ENCODE measurements at places on chromosomes 11 and 22. TPM values are rescaled to one million over a fixed set of nuclear protein-coding genes. Genes with fewer than 3 reads are reported as not detected.

GRCh38 chr11:74282421-74282820 is 29.0 kb downstream of the P4HA3 start:
- no peaks in the 10 kb centered on the region for H3K27me3 ChIP-seq
- DNase-seq = no peak
- no peak overlapping the region for H3K27ac ChIP-seq
- H3K36me3 ChIP-seq = no peaks in the 10 kb centered on the region
- no peak overlapping the region for H3K4me3 ChIP-seq

FERMT3 gene
- total RNA-seq = 66.6 TPM

- no peaks in the 10 kb centered on the region for H3K27me3 ChIP-seq
- no peaks in the 10 kb centered on the region for H3K36me3 ChIP-seq
- no peak overlapping the region for H3K4me3 ChIP-seq
- no peak for DNase-seq
Measured at GRCh38 chr11:131223198-131223991, 147.0 kb upstream of the NTM start.

OR8H2 gene
- total RNA-seq = not detected
